CD4-positive, alpha-beta T cell treated with Interleukin-2 at 100 ng/mL for 4 hours (primary cell): ENCODE measurements at places on chromosomes 3 and 15.

DNA sequence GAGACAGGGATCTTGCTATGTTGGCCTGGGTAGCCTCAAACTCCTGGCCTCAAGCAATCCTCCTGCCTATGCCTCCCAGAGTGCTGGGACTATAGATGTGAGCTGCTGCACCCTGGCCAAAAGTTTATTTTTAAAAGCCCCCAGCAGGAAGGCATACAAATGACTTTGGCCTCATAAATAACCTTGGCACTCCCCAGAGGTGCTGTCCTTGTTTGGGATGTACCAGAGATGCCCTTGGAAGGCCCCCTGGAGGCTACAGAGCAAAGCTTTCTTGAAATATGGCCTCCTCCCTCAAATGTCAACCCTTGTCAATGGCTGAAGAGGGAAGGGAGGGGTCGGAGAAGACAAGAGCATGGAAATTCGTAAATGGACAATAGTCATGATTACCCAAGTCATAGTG, 14.0 kb upstream of the RTP3 start:
- DNase-seq = no peak

GRCh38 chr15:68507447-68507846, 71.3 kb upstream of the CORO2B start:
- DNase-seq = no peak

- DNase-seq = no peak
Observed at GRCh38 chr3:8443829-8444791, 57.5 kb upstream of the LMCD1 start.

- DNase-seq = no peak
Observed at GRCh38 chr3:87733671-87734367, 325.0 kb downstream of the CGGBP1 start.

DNA sequence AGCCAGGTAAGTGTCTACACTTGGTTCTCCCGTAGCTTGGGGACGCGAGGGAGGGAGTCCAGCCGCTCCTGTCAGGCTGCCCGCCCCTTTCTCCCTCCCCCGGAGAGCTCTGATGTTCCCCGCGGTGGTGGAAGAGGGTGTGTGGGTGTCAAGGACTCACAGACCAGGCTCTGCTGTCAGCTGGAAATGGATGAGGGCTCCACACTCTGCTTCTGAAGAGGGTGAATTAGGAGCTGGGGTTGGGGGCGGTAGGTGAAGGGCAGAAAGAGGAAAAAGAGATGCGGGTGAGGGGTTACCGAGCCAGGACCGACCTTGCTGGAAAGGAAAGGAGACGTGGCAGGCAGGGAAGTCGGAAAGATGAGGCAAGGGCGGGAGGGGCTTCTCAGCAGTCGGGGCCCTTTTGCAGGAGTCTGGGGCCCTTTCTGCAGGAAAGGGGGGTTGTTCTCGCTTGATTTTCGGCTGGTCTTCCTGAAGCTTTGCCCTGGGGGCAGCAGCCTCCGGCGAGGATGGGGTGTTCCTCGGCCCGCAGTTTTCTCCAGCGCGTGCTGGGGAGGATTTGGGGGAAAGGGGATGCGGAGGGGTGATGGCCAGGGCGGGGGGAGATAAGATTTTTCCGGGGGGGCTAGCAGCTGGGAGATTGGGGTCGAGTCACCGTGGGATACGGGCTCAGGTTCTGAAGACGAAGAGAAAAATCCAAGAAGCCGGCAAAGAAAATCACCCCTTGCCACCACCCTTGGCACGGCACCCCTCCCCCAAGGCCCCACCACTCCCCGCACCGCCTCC, 602 bp upstream of the BAHD1 start:
- no peak for DNase-seq

- DNase-seq = no peak
Observed at GRCh38 chr15:65793818-65794104, 1.7 kb upstream of the DENND4A start.

- DNase-seq = no peak
Observed at GRCh38 chr15:70055601-70056051, 42.1 kb downstream of the TLE3 start.

DNA sequence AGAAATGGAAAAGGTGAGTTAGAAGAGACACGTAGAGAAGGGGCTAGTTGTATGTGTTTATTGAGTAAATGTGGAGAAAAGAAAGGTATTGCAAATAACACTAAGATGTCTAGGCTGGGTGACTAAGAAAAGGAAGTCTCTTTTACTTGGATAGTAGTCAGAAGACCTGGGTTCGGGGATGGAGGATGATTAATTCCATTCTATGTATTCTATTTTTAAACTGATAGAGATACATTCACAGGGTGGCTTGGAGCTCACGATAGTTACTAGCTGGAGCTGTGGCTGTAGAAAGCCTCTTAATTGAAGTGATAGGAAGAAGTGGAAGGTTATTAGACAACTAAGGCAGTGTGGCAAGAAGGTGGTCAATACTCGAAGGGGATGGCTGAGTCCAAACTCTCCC, 65.9 kb upstream of the TNIK start:
- no peak for DNase-seq
